ENCODE measurements at places on chromosomes 1 and 21. TPM values are rescaled to one million over a fixed set of nuclear protein-coding genes. Genes with fewer than 3 reads are reported as not detected.

GPR37L1 gene
- 0.02 TPM for total RNA-seq

GRCh38 chr1:199522936-199523335 is 504.6 kb upstream of the NR5A2 start:
- DNase-seq: no peak

DNA sequence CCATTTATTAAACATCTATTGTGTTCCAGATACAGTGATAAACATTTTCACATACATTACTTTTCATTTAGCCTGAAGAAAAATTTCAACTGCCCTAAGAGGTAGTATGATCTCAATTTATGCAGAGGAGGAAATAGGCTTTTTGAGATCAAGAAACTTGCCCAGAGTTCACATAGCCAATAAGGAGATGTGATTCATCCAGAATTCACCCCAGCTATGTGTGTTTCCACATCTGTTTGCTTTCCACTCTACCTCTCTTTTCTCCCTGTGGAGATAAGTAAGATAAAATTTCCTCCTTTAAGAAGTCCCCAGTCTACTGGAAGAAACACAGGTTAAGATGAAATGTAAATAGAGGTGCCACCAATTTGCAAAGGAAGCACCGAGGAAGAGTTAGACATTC is 199.7 kb upstream of the C8B start:
- DNase-seq: no peak

DNA sequence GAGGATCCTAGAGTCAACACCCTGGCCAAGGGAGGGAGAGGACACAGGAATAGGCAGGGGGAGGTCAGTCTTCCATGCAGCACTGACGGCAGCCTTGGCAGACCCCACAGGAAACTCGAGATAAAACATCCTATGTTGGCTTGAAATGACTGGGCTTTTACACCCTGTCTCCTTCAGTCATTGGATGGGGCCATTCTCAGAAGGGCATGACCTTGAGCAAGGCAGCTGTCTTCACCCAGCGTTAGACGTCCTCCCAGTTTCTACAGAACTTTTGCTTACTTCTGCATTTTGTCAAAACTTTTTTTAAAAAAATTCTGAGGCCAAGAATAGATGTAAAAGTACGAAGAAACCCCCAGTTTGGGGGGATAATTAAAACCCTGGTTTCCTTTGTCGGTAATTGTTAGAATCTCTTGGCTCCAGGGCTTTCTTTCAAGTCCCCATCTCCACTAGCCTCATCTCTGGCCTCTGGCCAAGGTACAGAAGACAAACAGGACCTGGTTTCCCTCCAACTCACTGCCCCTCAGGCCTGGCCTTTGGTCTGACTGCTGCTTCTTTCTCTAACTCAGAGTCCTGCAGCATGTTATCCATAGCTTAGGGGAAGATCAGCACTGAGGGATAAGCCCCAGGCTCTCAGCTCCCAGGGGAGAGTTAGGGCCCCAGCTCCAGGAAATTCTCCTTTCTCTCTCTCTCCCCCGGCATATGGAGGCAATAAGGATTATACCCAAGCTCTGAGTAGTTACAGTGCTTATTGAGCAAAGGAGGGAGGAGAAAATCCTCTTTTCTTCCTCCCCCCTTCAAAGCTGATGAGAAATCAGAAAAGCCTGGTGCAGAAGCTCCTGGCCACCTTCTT is 51.6 kb upstream of the KCND3 start:
- DNase-seq: peak; percentile 30

GRCh38 chr1:42153624-42154023 is 414 bp downstream of the GUCA2B start:
- DNase-seq: no peak

- no peak for DNase-seq
Observed at GRCh38 chr1:49319426-49319963, 542.8 kb upstream of the BEND5 start.

All from SJCRH30 (cell line).